ENCODE measurements at places on chromosomes 16 and 17.
A peak's percentile ranks its signal among the peaks of the same experiment; 100 is the strongest.

DNA sequence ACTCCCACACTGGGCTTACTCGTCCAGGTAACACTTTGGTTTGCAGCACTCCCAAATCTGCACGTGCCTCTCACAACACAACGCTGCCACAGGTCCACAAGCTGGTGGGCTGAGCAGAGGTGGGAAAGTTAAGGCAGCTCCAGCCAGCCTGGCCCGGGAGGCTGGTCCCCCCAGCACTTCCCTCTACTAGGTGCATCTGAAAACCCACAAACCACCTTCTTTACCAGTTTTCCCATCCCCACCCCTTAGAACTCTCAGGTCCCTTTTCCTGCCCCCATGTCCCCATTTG lies 1.4 kb upstream of the GAA start:
- DNase-seq: no peak

- no peak for DNase-seq
Measured at GRCh38 chr17:83123896-83124801, 44.7 kb downstream of the METRNL start.

DNA sequence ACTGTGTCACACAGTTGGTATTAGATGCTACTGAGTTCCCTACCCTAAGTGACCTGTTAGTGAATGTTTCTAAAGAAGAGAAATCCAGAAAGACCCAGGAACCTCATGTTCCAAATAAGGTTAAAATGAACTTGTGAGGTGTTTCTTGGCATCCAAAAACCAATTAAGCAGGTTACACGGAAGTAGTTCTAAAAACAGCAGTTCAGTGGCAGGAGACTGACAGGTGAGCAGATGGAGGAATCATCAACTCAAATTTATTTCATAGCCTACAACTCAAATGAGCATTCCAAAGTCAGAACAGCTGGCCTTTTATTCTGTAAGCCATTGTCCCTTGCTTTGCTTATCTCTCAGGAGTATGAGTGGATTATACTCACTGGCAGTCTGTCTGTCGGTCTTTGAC lies 188.3 kb downstream of the IRX3 start:
- no peak for DNase-seq

DNA sequence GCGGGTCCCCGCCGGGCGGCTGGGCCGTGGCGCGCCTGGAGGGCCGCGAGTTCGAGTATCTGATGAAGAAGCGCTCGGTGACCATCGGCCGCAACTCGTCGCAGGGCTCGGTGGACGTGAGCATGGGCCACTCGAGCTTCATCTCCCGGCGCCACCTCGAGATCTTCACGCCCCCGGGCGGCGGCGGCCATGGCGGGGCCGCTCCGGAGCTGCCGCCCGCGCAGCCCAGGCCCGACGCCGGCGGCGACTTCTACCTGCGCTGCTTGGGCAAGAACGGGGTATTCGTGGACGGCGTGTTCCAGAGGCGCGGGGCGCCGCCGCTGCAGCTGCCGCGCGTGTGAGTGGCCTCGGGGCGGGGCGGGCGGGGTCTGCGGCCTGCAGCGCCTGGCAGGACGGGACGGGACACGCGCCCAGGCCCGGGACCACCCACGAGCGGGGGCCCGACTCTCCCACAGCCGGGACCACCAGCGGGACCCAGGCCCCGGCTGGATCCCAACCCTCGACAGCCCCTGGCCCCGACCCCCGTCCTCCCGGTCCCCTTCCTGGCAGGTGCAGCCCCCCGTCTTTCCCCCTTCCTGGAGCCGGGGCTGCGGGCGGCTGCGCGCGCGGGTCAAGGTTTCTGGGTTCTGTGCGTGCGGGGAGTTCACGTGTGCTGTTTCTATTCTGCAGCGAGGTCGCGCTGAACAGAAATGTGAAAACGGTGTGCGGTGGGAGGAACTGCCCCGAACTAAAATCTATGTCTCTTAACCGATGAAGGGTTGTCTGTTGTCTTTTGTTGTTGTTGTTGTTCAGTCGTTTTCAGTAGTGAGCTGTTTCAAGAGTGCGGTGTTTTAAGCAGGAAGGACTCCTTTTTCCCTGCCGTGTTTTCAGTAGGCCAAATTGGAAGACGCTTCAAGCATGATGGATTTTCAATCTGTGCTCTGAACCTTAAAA lies 705 bp downstream of the FOXK2 start:
- DNase-seq: peak; percentile 55

- no peak for DNase-seq
Measured at GRCh38 chr17:66748578-66748977, 86.3 kb upstream of the CACNG5 start.

DNA sequence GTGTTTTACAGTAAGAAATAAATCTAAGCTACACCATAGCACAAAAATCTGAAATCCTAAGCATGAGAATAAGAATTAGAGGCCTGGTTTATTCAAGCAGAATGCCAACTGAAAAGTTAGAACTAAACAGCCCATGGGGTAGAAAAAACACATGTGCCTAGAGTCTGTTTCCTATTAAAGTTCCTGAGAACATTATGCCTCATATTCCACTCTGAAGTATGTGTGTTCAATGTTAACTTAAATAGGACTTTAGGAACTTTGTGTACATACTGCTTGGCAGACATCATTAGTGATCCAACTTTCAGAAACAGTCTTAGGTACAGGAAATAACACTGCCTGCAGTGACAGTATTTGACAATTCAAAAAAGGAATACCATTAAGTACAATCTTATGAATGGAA lies 18.2 kb downstream of the HEATR6 start:
- DNase-seq: no peak

GRCh38 chr17:75019146-75019545 lies 6.7 kb downstream of the MRPL58 start:
- no peak for DNase-seq

DNA sequence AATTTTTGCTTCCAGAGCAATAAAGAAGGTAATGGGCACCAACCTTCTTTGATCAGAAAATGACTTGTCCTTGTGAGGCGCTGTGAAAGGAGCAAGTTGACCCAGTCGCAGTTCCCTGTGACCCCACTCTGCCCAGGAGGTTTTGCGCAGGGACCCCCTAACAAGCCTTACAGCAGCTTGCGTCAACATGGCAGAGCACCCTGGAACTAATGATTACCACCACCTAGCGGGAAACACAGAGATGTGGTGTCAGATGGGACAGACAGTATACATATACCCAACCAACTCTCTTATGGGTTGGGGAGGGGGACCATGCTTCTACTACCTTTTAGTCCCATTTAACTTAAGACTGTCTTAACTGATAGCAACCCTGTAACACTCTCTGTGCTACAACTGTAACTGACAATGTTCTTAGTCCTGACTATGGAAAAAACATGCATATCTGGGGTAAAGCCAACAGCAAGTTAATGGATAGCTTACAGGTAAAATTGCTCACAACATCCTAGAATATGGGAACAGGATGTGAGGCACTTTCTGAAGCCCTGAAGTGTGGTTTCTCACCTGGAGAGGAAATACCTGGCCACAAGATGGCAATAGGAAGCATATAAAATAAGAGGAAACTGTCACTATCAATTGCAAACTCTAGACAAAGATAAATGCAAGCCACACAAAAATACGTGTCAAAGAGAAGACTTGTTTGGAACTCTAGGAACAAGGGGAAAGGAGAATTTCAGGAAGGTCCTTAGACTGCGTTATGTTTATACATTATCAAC lies 3.0 kb downstream of the KARS1 start:
- no peak for DNase-seq

- DNase-seq: no peak
Measured at GRCh38 chr16:72389791-72390190, 217.8 kb upstream of the PMFBP1 start.

GRCh38 chr16:87850009-87851006 lies 19.0 kb downstream of the SLC7A5 start:
- DNase-seq: peak; percentile 66

- DNase-seq: no peak
Measured at GRCh38 chr16:53546988-53547391, 44.0 kb upstream of the AKTIP start.

DNA sequence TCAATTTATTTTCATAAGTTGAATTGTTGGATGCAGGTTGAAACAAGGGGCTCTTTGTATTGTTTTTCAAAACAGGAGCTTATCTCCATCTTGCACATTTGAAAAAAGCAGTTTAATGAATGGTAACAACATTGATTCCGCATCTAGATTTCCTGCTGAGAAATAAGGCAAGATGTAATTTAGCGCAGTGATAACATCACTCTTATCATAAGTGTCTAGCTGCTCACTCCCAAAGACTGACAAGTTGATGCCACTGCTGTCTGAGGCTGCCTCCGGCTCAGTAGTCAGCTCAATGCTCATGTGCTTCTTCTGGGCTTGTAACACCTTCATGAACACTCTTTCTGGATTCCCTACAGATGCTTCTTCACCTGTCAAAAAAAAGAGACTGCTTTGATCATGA lies 92.4 kb downstream of the KPNA2 start:
- DNase-seq: no peak

DNA sequence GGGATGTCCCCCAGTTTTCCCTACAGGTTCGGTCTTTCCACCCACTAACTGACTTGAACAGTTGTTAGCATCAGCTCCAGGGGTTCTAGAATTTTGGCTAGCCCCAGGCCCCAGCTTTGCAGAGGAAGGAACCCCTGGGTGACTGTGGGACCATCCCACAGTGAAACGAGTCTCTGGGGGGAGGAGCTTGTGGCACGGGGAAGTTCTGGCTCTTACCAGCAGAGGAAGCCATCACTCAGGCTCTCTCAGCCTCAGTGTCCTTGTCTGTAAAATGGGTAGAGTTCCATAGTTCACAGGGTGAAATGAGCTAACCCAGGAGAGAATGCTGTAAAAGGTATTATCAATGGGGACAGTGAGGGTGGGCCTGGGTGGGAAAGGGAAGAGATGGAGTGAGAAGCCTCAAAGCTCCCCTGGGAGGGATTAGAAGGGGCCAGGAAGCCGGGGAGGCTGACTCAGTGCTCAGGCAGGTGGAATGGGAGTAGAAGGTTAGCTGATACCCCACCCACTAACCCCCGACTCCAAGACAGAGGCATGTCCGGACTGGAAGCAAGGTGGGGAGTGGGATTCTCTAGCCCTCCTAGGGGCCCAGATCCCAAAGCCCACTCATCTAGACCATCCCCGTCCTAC lies 30.9 kb upstream of the CDC42EP4 start:
- no peak for DNase-seq

DNA sequence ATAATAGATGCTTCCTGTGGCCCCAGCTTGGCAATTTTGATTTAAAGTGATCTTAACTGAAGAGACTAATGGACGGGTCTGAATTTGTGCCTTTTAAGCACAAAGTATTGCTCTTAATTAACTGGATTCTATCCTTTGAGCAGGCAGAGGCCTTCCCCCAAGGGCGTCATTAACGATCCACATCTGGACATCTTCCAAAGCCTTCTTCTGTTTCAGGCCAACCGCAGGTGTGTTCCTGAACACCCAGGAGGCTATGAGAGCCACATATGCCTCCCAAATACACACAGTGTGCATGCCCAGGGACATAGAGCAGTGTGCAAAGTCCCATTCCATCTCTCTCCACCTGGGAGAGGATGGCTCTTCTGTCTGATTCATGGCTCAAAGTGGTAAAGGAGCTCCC lies 42.3 kb downstream of the MAPT start:
- no peak for DNase-seq

DNA sequence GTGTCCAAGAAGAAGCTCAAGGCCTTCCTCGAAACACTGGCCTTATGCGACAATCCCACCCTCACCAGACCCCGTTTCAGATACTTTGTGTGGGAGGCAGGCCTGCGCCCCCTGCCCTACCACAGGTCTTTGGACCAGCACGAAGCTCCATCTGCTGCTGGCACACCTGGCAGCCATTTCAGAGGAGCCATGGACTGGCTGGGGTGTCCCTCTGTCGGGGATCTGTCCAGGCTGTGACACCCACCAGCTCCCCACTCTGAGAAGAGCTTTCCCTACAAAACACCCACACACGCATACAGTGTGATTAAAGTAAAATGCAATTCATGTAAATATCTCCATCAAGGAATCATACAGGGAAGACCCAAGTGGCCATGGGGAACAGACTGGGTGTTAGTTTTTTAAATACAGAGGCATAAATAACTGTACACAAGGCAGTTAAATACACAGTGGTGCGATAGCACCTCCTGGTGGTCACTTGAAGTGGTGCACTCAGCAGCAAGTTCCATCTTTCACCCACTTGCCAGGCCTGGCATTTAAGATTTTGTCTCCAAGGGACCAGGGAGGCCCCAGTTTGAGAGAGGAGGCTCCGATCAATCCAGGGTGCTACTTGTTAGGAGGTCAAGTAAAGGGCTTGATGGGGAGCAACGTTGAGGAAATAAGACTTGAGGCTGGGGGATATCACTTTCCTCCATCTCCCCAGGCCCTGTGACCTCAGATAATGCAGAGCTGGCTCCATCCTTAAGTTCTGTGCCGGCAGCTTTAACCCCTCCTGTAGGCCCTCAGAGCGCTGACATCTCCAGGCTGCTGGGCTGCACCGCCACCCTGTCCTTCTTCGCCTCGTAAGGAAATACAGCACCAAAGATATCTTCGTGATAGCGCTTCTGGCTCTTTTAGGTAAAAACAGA lies 43.6 kb downstream of the NOS2 start:
- no peak for DNase-seq

GRCh38 chr16:77063676-77064016 lies 127.3 kb upstream of the MON1B start:
- DNase-seq: no peak

DNA sequence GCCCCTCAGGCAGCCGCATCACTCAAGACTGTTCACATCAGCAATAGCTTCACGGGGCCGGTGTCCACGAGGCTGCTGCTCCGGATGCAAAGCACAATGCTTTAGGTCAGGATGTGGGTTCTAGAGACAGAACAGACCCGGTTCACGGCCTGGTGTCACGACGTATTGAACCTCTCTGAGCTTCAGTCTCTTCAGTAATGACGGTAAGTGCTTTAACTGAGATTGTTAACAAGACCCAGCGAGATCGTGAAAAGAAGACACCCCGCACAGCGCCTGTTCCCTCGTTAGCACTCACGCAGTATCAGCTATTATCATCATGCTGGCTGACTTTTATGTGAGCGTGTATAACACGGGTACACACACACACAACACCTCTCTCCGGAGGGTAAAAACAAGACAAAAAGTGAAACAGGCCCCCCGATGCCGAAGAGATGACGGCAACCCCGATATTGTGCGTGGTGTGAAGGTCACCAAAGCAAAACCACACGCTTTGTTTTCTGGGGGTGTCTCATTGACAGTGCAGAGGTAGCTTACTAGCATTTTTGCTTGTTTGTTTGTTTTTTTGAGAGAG lies 21.4 kb upstream of the ABR start:
- DNase-seq: no peak

DNA sequence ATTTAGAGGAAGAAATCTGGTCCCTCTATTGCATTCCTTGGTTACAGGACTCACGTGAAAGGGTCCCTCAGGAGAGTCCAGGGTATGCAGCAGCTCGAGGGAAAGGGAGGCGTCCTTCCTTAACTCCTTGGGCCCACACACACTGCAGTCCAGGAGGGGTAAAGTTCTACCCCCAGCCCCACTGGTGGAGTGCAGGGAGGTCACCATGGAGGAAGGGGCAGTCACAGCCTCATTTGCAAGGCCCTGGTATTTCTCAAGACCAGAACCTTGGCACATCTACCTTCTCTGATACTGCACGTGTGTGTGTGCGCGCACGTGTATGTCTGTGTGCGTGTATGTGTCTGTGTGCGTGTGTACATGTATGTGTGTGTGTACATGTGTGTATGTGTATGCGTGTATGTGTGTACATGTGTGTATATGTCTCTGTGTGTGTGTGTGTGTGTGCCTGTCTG lies 11.1 kb downstream of the HIC1 start:
- no peak for DNase-seq

- no peak for DNase-seq
Measured at GRCh38 chr16:21208446-21209230, 2.7 kb downstream of the ZP2 start.

- DNase-seq: no peak
Measured at GRCh38 chr16:23114131-23114904, 34.9 kb downstream of the USP31 start.

Data from activated B cell treated with CpG ODN at 0.5 μM for 24 hours (primary cell).